Activated CD4-positive, alpha-beta T cell treated with anti-CD3 and anti-CD28 coated beads for 24 hours (primary cell): ENCODE measurements at places on chromosomes 12 and 14.

DNA sequence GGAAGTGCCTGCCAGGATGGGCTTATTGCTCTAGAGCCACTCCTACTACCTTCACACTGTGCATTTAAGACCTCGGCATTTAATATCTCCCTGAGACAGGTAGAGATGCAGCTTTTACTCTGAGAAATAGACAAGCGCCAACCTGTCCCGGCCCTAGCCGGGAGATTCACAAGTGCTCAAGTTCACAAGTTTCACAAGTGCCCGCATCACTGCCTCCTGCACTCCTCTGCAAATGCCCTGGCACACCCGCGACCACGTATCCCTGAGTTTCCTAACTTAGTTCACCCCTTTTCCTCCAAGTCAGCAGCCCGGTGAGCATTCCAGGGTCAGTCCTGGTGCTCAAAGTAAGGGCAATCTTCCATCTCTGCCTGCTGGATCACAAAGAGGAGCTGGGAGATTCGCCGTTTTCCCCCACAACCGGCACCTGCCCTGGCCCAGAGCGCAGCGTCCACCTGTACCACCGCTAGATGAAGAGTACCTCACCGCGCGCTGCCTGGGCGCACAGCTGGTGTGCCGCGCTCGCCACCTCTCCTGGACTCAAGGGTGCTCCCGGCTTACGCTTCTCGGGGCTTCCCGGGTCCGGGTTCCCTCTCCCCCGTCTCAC lies 5.0 kb upstream of the SLC38A4 start:
- no peak for DNase-seq

- no peak for DNase-seq
Observed at GRCh38 chr12:63792338-63792737, 12.6 kb downstream of the RXYLT1 start.

DNA sequence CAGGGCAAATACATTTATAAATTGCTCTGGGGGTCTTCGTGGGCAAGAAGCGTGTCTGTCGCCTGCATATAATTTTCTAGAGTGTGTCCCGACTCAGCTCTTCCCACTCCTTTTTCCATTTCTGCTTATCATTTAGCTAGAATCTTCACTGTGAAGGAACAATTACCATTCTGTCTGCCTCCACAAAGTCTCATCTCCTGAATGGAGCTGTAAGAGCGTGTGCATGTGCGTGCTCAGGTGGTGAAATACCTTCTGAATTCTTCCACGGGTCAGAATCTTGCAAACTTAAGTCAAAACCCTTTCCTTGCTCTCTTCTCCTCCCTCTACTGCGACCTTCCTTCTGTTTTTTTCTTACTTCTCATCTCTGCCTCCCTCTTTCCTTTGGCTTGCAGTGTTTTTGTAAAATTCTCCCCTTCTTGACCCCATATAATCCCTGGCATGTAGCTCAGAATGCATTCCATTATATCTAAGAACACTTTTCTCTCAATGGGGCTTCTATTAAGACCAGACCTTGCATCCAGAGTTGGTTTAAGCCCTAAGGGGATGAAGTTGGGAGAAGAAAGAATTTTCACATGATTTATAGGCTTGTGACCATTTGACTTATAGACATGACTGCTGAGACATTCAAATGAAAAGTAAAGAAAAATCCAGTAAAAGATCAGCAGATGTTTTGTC lies 25.0 kb upstream of the GSG1 start:
- no peak for DNase-seq

GRCh38 chr12:623172-623864 lies 39.9 kb downstream of the NINJ2 start:
- no peak for DNase-seq

DNA sequence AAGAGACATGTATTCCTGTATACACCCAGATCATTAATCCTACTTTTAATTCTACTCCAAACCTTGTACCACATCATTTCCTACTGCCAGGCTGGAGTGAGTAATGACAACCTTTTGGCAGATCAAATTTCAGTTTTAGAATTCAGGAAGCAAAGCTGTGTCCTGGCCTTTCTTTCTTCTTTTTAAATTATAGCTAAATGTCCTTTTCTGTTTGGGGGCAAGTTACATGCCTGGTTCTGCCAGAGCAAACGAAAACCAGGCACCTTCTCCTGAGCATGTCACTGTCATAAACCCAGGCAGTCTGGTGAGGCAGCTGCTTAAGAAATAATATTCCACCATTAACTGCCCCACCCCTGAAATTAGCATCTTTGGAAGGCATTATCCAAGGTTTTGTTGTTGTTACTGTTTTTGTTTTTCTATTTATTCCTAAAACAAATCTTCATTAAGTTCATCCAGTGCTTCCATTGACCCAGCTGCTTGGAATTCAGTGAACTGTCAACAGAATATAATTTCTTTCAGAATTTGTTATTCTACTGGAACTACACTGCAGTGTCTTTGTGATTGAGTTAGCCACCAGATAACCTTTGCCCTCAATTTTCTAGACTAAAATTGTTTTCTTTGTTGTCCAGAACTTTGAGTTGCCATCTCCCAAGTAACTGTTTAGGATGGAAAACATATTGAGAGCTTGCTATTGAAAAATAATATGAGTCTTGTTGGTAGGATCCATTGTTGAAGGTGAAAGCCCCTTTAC lies 33.2 kb downstream of the SAMD4A start:
- DNase-seq = no peak

DNA sequence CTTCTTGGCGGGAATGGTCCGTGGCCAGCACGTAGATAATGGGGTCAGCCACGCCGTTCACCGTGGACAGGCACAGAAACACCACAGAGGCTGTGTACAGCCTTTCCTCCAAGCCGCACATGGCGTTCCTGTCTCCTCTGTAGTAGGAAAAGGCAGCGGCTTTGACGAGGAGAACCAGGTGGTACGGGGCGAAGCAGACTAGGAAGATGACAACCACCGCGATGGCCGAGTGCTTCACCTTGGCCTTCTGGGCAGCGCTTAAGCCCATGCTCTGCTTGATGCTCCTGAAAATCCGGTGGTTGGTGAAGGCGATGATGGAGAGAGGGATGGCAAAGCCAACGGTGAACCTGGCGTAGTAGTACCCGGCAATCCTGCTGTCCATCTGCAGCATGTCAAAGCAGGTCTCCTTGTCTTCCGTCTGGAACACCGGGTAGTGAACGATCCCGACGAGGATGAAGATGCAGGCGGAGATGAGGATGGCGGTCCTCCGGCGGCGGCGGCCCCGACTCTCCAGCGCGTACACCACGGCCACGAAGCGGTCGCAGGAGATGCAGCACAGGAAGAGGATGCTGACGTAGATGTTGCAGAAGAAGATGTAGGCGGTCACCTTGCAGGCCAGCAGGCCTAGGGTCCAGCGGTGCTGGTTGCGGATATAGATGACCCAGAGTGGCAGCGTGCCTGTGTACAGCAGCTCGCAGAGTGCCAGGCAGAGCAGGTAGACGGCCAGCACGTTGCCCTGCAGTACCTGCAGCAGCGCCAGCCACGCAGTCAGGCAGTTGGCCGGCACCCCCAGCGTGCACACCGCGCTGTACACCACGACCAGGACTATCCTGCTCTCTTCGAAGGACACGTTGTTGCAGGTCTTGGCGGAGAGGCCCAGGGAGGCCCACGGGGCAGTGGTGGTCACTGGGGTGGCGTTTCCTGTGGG lies 13.8 kb downstream of the GPR132 start:
- DNase-seq = no peak

DNA sequence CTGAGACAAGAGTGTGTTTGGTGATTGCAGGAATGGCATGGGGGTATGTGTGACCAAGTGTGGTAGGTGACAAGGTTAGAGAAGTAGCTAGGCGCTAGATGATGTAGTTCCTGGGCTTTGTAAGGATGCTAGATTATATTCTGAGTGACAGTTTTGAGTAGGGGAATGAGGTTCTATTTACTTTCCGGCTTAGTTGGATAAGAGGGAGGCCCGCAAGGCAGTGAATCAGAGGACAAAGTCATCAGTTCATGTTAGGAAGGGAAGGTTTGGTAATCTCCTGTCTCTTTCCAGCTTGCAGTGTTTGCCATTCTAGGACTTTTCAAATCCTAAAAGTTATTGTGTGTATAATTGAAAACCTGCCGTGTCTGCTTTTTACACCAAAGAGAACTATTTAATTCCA lies 45.0 kb downstream of the CFAP54 start:
- DNase-seq = no peak

- no peak for DNase-seq
Observed at GRCh38 chr12:50105913-50106450, 2.2 kb downstream of the GPD1 start.

DNA sequence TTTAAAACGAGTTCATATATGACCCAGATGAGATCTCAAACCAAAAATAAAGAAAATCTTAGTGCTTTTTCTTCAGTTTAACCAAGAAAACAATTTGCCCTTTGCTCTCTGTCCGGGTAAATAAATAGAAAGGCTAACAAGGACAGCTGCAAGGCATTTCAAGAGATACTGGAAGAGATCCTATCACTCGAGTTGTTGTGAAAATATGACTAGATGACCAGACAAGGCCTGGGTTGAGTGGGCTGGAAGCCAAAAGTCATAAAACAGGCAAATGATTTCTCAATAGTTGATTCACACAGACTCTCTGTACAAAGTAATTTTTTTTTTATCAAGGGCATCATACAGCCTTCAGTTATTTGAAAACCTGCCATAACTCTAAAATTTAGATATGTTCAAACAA lies 55.9 kb upstream of the AVPR1A start:
- no peak for DNase-seq

DNA sequence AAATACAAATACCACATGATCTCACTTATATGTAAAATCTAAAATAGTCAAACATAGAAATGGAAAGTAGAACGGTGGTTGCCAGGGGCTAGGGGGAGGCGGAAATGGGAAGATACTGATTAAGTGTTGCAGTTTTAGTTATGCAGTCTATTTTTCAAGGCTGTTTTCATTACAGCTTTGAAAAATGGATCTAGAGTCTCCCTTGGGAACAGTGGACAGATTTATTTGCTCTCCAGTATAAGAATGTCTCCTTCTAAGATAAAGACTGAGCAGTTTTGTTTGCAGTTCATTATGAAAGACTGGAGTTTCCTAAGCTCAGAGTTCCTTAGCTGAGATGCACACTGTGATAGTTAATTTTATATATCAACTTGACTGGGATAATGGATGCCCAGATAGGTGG lies 202.5 kb downstream of the KLHL28 start:
- no peak for DNase-seq

- no peak for DNase-seq
Observed at GRCh38 chr14:99183311-99183710, 88.7 kb downstream of the BCL11B start.

- DNase-seq = peak; percentile 43
Observed at GRCh38 chr12:31117203-31118011, 43.7 kb downstream of the DDX11 start.

GRCh38 chr12:44771485-44772021 lies 104.6 kb downstream of the NELL2 start:
- no peak for DNase-seq

GRCh38 chr12:31967539-31967938 lies 8.3 kb downstream of the RESF1 start:
- no peak for DNase-seq

GRCh38 chr12:68601767-68602166 lies 8.9 kb upstream of the RAP1B start:
- DNase-seq = no peak

DNA sequence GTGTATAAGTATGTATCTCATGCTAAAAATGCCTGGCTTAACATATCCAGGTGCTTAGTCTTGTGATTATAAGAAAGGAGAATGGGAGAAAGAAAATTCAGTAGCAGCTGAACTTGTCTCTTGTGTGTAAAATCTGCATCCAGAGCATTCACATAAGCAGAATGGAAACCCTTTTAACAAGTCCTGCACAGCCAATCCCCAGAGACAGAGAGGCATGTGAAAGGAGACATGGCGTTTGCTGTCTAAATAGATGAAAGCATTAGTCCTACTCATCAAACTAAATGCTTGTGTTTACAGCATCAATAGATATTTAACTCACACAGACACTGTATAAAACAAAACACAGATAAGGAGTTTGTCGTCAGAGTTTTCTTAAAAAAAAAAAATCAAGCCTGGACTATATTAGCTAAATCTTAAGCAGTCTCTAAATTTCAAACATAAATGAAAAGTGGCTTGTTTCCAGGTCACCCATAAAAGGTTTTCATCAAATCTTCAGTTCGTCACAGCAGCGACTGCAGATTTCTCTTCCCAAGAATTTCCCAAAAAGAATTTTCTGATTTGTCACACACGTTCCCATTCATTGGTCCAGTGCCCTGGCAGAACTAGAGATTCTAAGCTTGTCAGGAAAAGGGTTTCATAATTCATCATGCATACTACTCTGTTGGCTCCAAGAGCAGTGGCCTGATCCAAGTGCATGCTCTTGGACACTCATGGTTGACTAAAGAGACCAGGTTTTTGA lies 249.2 kb downstream of the BTG1 start:
- no peak for DNase-seq

GRCh38 chr14:59845245-59845644 lies 25.3 kb downstream of the RTN1 start:
- no peak for DNase-seq

DNA sequence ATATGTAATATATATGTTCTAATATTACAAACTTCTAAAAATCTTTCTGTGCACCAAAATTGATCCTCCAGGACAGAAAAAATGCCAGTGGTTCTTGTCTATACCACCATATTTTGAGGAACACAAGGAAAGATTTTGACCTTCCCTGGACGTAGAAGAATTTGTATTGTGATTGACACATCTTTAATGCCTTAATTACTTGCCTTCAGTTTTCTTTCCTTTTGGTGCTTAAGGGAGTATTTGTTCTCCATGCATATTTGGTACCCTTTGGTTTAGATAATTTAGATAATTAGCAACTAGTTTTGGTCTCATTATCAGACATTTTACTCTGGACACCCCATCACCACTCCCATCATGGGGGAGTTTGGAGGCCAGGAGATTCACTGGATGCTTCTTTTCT lies 27.6 kb downstream of the TRAF3 start:
- no peak for DNase-seq

DNA sequence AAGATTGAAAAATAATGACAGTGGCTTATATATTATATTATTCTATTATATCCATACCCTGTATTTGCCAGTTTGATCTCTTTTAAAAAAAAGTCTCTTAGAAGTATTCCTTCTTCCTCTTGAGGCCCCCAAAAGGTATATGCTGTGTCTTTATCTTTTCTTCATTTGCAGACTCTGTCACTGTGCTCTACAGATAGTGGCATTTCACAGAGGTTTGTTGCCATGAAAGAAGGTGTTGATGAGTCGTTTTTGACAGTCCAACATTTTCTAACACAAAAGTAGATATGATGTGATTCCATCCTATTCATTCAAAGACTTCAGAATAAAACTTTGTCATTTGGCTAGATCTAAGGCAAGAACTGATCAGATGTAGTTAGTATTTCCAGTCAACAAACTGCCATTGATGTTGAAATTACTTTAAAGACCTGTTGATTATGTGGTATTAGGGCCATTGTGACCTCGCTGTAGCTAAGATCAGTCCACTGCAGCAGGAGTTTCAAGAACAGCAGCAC lies at the start of gene CCDC196:
TSS of gene CCDC196 (plus strand) at position 462 of the 512 bp plus-strand sequence. CDS start 132 bp downstream, outside the sequence.
- no peak for DNase-seq

- no peak for DNase-seq
Observed at GRCh38 chr14:24960816-24961215, 89.1 kb downstream of the STXBP6 start.

DNA sequence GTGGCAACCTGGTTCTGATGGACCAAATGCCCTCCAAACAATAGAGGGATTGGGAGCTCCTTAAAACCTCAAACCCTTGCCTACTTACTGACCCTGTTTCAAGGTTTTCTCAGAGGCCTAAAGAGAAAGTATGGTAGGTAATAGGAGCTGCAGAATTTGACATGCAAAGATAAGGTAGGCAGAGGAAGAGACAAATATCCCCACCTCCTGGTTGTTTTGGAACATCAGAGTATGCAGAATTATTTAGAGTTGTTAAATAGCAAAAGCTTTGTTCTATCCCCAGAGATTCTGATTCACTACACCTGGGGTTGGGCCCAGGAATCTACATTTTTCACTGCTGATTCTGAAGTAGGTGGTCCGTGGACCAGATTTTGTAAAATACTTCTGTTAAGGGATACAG lies 421.2 kb downstream of the SOX5 start:
- no peak for DNase-seq
